Activated effector memory CD4-positive, alpha-beta T cell treated with anti-CD3 and anti-CD28 coated beads, Interleukin-2, amount 50 U/mL, for 16 hours (primary cell): ENCODE measurements at places on chromosomes 5 and 9.

GRCh38 chr9:14173713-14174112, 140.2 kb downstream of the NFIB start:
- DNase-seq, result no peak

DNA sequence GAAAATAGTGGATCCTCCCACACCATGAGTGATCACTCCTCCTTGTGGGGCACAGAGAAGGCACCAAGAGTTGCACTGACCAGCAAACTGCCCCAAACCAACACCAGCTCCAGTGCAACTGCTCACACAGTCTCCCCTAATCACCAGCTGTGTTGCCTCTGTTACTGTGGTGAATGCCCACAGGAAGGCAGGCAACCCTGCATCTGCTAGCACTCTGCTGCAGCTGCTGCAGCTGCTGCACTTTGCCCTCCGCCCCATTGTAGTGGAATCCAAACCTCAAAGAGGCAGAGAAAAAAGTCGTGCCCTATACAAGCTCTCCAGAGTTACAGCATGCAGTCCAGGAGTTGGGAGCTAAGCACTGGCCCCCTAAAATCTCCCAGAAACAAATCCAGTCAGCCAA, 339.6 kb downstream of the TRIM36 start:
- no peak for DNase-seq

- DNase-seq, result no peak
These were observed 103.3 kb upstream of the EDIL3 start for GRCh38 chr5:84487963-84488362.

DNA sequence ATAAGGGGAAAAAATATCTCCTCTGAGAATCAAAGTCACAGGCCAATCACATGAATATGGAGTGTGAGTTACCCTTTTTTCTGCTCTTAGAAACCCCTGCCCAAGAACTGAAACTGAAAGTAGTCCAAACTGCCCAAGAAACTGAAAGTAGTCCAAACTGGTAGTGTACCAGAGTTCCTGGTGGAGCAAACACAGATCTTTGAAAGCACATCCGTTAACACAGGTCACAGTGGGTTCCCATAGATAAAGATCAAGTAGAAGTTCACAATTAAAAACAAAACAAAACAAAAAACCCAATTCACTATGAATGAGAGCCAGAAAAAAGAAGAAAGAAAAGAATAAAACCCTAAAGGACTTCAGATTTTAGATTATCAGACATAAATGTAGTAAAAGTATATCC, 332.4 kb upstream of the EFNA5 start:
- no peak for DNase-seq

GRCh38 chr5:31944684-31945445, 229.3 kb downstream of the GOLPH3 start:
- DNase-seq, result no peak

GRCh38 chr5:57445006-57445704, 37.5 kb downstream of the ACTBL2 start:
- no peak for DNase-seq

DNA sequence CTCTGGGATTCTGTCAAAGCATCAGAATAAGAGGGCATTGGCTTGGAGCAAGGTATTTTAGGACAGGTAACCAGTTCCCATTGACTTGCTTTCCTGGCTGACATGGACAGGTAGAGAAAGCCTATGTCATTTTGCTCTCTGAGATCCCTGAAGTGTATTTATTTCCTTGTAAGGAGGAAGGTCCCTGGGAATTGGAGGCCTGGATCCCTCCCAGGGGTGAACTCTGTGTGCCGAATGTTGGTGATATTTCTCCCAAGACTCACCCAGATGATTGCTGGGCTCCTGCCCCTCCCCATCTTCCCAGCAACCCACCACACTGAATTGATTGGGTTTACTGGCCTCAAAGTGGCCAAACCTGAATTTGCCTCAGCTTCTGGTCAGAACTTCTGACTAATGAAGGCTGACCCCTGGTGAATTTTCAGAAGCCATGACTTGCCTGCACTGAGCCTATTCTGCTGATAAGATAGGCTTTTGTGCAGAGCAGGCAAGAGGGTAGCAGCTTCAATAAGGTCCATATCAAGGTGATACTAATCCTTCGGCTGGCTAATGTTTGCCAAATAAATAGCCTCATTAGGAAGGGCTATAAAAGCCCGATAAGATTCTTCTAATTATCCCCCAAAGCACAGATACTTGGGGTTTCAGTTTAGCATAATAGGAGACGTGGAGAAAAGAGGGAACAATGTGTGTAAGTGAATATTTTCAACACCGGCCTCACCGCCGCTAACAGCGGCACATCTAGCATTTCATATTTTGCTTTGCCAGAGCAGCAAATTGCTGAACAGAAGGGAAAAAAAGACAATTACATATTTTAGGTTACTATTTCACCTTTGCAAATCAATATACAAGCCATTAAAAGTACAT, 152.9 kb upstream of the PITX1 start:
- no peak for DNase-seq

DNA sequence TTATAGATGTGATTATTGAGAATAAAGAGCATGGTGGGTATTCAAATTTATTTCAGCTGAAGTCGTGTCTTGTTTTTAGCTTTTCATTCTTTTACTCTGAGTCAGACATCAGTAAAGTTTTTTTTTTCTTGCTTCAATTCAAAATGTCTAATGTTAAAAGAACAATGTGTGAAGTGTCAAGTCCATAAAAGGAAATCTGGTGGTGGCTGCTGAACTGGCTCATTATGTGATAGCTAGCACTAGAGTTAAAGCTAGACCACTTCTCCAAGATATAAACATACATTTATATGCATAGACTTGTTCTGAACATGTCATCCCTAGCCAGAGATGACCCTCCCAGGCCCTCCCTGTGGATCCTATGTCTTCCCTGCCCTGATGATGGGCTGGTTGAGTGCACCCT, 338.3 kb downstream of the RAB3C start:
- no peak for DNase-seq

- no peak for DNase-seq
These were observed 4.7 kb upstream of the SLC2A6 start for GRCh38 chr9:133483611-133484010.

GRCh38 chr9:94760660-94761059, 34.2 kb downstream of the AOPEP start:
- DNase-seq, result no peak

DNA sequence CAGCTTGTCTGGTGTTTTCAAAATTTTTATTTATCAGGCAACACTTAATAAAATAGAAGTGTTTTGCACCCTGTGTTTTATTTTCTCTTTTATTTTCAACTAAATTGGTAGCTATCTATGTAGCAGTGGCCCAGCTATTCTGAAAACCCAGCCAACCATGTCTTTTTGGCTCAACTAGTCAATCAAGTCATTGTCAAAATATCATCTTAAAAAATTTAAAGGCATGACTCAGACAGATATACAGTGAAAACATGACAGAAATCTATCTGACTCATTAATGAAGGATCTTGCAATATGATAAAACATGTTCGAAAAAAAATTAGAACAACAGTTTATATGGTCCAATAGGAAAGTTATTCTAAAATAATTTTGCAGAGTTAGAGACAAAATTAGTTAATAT, 75.1 kb downstream of the HSD17B4 start:
- no peak for DNase-seq

- no peak for DNase-seq
These were observed 115.8 kb upstream of the MAP3K1 start for GRCh38 chr5:56699538-56699937.

GRCh38 chr5:172144931-172145869, 42.8 kb downstream of the STK10 start:
- no peak for DNase-seq

GRCh38 chr5:65413822-65414221, 67.9 kb downstream of the ADAMTS6 start:
- DNase-seq, result no peak

- DNase-seq, result no peak
These were observed 182.9 kb upstream of the RFX3 start for GRCh38 chr9:3708751-3709150.

GRCh38 chr5:1167728-1168709, 33.4 kb upstream of the SLC6A19 start:
- peak; percentile 84 for DNase-seq

- peak; percentile 34 for DNase-seq
These were observed 286.9 kb downstream of the GADD45G start for GRCh38 chr9:89891591-89892304.

DNA sequence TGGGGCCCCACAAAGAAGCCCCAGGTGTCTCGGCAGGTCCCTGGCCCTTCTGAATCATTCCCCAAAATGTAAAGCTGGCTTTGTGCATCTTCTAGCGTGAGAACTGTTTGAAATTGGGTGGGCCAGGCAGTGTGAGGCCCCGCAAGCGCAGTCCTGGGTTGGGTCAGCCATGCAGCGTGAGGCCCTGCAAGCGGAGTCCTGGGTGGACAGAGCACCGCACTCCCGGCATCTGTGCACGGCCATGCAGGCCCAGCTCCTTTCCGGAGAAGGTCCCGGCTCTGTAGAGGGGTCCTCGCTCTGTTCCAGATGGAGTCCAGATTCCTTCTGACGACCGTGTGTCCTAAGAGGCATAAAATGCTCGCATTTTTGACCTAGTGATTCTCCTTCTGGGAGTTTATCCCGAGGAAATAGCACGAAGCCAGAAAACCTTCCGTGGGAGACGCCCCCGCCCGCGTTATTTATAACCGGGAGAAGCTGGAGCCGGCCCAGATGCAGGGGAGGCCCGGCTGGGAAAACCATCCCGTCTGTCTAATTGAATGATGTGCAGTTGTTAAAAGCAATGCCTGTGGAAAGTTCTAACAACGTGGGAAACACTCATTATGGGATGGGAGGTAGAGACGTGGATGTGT, 19.4 kb upstream of the NOTCH1 start:
- DNase-seq, result no peak

GRCh38 chr5:170105642-170106611, at the start of gene FOXI1:
Gene FOXI1, plus strand, starts transcription at chr5:170105897. Its CDS starts 61 bp downstream, at chr5:170105958.
- no peak for DNase-seq

DNA sequence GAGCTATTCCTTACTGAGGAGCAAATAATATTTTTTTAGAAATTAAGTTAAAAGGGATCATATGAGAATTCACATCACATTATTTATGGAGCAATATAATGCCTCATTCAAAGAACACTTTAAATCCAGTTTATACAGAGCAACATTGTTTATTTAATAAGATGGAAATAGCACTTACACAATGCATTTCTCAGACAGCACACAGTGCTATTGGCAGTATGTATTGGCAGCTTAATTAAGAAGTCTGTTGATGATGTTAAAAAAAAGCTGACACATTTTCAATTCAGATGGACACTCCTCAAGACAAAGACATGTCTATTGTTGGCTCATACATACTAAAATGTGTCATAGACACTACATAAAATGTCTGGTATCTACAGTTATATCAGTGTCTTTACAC, 171.3 kb downstream of the NR2F1-AS1 start:
- no peak for DNase-seq

- DNase-seq, result no peak
These were observed 19.7 kb downstream of the DNAJA1 start for GRCh38 chr9:33044677-33045282.

DNA sequence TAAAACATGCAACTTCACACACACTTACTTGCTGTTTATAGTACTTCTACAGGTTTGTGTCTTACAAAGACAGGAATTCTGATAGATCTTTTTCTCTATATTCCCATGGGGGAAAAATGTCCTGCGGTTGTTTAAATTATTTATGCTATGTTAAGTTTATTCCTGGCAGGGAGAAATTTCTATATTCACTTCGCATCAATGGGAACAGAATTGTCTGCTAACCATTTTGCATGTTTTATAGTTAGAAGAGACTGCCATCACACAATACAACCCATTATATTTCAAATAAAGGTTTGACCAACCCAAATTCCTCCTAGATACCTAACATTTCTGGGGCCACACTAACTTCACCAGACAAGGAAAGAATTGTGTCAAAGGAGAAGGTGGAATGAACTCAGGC, 110.0 kb upstream of the PRR16 start:
- DNase-seq, result no peak

DNA sequence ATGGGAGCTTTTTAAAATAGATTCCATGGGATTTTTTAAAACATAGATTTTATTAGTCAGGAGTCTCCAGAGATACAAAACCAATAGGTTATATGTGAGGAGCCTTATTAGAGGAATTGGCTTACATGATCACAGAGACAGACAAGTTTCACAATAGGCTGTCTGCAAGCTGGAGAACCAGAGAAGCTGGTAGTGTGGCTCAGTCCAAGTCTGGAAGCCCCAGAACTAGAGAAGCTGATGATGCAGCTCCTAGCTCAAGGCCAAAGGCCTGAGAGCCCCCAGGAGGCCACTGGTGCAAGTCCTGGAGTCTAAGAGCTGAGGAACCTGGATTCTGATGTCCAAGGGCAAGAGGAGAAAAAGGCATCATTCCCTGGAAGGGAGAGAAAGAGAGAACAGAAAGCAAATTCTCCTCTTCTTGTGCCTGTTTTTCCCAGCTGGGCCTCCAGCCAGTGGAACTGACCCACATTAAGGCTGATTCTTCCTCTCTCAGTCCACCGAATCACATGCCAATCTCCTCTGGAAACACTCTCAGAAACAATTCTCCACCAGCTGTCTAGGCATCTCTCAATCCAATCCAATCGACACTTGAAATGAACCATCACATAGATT, 59.3 kb downstream of the AHRR start:
- peak; percentile 39 for DNase-seq

- no peak for DNase-seq
These were observed 177.7 kb downstream of the NR2F1-AS1 start for GRCh38 chr5:93403141-93403928.

- DNase-seq, result peak; percentile 67
These were observed 65.1 kb upstream of the IQGAP2 start for GRCh38 chr5:76337953-76338451.

- DNase-seq, result no peak
These were observed 381.8 kb upstream of the KIF2A start for GRCh38 chr5:61924251-61924650.

DNA sequence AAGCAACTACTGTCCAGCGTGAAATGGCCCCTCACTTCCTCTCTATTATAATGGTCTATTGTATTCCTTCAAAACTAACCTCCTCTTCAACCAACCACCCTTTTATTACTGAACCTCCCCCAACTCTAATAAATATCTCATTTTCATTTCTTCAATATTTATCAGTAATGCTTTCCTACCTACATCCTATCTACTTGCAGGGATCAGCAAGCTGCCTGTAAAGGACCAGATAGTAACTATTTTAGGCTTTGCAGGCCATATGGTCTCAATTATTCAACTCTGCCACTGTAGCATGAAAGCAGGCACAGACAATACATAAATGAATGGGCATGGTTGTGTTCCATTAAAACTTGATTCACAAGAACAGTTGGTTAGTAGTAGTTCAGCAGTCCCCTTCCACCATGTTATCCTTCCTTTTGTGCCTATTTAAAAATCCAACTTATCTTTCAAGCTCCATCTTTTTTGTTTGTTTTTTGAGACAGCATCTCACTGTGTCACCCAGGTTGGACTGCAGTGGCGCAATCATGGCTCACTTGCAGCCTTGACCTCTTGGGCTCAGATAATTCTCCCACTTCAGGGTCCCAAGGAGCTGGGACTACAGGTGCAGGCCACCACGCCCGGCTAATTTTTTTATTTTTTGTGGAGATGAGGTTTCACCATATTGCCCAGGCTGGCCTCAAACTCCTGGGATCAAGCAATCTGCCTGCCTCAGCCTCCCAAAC, 45.8 kb downstream of the PCDHGC5 start:
- no peak for DNase-seq

GRCh38 chr5:114727358-114727757, 365.5 kb downstream of the KCNN2 start:
- DNase-seq, result no peak
